ENCODE measurements at places on chromosomes 7 and 10.

GRCh38 chr7:158728911-158729645 is 24.5 kb upstream of the NCAPG2 start:
- DNase-seq: no peak

- no peak for DNase-seq
Measured at GRCh38 chr10:77391605-77392235, 245.9 kb downstream of the KCNMA1 start.

DNA sequence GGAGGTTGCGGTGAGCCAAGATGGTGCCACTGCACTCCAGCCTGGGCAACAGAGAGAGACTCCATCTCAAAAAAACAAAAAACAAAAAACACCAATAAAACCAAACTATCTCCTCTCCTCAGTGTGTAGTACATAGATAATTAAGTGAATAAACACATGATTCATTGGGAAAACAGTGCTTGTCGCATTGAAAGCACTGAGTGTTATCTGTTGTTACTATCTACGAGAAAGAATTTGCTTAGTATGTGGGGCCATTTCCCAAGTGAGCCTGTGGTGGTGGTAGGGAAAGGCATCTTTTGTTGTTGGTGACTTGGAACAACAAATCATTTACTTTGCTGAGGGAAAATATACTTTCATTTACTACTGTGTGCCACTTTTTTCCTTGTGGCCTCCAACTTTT is 42.6 kb downstream of the RSBN1L start:
- no peak for DNase-seq

DNA sequence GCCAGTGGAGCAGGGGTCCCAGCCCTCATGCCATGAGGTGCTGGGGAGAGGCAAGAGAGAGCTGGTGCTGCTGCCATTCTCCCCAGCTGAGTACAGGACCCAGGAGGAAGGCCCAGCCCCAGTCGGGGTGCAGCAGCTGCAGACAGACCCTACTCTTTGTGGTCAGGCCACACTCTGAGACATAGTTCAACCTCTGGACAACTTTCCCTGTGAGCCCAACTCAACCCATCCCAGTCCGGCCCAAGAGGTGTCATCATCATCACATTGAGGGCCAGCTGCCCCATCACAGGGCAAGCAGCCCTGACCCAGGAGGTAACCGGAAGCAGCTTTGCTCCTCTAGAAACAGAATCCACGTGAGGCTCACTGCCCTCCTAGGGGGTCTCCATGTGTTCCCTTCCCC is 133.8 kb upstream of the KCNMA1 start:
- DNase-seq: no peak

DNA sequence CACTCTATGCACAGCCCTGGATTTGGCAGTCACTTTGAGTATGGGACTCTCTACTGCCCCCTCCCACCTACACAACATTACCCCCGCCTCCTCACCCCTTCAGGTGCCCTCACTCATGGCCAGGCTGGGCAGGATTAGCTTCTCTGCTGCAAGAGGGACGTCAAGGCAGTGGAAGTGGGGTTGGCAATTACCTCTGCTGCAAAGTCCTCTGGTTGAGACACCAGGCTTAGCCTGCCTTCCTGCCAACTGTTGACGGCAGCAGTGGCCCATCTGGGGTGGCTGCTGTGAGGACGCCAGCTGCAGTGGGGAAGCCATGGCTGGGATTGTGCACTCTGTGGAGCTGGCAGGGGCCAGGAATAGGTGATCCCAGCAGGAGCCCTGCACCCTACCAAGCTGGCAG is 26.7 kb downstream of the SVIL start:
- DNase-seq: no peak

DNA sequence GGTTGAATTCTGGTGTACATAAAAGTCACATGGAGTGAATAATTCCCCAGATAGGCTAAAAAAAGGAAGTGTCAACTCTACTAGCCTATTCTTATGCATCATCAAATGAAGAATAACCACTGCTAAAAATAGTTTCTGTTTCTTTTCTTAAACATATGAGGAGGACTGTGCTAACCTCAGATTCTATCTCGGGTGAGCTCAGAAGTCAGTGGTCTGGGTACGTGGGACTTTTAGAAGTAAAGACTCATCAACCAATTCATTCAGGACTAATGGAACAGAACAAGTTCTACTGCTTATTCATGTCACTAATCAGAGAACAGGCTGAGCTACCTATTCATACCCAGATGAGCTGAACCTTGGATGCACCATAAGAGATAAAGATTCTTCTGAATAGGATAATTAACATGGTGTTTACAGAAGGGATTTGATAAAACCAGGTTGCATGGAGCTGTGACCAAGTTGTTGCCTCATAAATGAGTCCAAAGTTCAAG is 9.5 kb upstream of the ASAH2 start:
- DNase-seq: no peak

GRCh38 chr7:113158756-113159155 is 40.4 kb upstream of the SMIM30 start:
- DNase-seq: no peak

GRCh38 chr7:80807166-80807900 is 111.5 kb downstream of the SEMA3C start:
- no peak for DNase-seq

- DNase-seq: no peak
Measured at GRCh38 chr10:84135836-84136235, 3.5 kb upstream of the GHITM start.

- no peak for DNase-seq
Measured at GRCh38 chr7:156896388-156897022, 3.5 kb upstream of the LMBR1 start.

GRCh38 chr7:25134358-25135010 is 9.4 kb upstream of the CYCS start:
- no peak for DNase-seq

DNA sequence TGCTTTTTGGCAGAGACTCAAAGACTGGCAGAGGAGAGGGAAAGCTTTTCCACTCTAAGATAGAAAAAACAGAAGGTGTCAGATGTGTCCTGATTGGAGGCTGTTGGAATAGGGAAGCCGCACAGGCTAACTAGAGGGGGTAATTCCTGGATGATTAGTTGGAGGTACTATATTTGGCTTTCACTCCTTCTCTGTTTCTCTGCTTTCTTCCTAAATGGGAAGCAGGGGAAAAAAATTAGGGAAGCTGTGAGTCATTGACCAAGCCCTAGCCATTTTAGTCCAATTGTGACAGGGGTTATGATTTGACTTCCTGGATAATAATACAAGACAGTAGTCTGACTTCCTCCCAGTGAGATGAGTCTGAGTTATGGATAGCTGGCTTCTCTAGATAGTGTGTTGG is 475.2 kb upstream of the CELF2 start:
- no peak for DNase-seq

- no peak for DNase-seq
Measured at GRCh38 chr7:129169686-129170440, 18.6 kb upstream of the SMO start.

- DNase-seq: no peak
Measured at GRCh38 chr10:77597560-77597959, 40.0 kb downstream of the KCNMA1 start.

GRCh38 chr10:113340282-113340681 is 212.6 kb upstream of the HABP2 start:
- no peak for DNase-seq

GRCh38 chr7:441684-442421 is 77.8 kb downstream of the PDGFA start:
- no peak for DNase-seq

DNA sequence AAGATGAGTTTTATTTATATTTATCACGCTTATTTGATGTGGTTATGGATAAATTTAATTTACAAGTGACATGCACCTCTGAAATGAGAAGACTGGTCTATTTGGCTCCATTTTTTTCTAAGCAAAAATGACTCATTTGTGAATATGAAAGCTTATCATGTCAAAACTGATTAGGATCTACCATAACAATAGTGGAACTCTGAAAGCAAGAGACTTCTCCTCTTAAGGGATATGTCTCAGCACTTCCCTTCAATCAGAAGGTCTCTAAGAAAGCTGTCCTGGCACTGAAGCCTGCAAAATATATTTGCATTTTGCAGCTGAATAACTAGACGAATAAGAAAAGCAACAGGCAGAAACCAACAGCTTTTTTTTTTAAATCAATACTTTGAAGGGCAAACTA is 12.7 kb downstream of the FAS start:
- DNase-seq: no peak

DNA sequence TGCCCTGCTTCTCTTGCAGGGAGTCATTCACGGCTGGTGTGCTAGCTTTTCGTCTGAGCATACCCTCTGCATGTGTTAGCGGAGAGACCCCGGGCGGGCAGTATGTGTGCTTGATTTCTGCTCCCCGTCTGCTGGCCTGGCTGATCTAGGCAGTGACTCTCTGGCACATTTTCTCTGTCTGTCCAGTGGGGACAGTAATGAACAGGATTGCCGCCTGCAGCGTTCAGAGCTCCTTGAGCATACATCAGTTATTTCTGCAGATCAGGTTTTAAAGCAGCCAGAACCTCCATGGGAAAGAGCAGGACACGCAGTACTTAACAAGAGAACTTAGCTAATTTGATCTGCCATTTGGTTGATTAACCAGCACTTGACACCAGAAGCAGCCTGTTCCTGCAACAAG is 242.5 kb downstream of the CELF2 start:
- no peak for DNase-seq

DNA sequence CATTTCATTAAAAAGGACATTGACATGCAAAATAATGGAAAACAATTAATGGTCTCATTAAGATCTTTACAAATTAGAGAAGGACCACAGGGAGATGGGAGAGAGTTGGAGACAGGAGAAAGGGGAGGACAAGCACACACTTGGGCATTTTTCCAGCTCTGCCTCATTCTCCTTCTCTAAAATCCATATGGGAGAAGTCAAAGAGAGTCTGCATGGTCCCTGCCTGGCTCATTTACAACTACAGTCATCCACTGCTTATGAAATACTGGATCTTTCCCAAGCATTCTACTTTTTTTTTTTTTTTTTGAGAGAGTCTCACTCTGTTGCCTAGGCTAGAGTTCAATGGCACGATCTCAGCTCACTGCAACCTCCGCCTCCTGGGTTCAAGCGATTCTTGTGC is 518.9 kb upstream of the CELF2 start:
- no peak for DNase-seq

- no peak for DNase-seq
Measured at GRCh38 chr10:11680496-11680895, 61.7 kb upstream of the ECHDC3 start.

DNA sequence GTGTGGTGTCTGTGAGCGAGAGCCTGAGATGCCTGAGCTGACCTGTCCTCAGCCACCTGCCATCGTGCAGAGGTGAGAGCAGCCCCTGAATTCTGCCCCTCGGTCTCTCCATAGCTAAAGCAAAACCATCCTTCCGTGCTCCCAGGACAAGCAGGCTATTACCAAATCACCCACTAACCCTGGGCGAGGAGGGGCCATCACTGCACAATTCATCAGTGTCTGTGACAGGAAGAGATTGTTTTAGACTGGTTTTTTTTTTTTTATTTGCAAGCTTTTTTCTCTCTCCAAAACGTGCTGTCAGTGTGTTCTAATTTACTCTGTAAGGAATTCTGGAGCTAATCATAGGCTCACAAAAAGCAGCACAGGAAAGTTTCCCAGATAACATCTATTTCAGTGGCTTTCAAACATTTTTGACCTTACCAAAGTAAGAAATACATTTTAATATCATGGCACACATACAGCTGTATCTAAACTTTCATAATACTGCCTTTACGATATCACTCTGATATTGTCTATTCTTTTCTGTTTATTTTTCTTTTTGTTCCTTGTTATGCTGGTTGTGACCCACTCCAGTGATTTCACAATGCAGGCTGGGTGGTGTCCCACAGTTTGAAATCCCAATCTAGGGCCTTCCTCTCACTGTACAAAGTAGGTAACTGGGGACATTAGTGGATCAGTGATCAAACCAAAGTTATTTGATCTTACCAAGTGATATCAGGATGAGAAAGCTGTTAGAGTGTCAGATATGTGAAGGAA is 62.8 kb downstream of the EGFR start:
- no peak for DNase-seq

GRCh38 chr7:101832685-101833375 is 15.4 kb downstream of the CUX1 start:
- no peak for DNase-seq

GRCh38 chr7:127678947-127679346 is 27.0 kb downstream of the SND1 start:
- no peak for DNase-seq

- DNase-seq: no peak
Measured at GRCh38 chr7:77831481-77831880, 32.9 kb downstream of the PHTF2 start.

- no peak for DNase-seq
Measured at GRCh38 chr10:33817605-33818004, 483.1 kb upstream of the NRP1 start.

DNA sequence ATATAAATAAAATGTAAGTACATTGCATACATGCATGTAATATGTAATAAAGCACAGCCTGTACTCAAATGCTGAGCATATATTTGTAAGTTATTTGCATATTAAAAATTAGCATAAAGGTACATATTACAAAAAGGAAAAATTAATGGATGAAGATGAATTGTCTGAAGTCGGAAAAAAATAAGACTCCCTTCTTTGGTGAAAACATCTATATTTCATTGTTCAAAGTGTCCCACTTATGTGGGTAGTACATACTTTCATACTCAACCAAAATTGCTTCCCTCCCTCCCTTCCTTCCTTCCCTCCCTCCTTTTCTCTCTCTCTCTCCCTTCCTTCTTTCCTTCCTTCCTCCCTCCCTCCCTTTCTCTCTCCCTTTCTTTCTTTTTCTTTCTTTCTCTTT is 498.1 kb downstream of the MAGI2 start:
- DNase-seq: no peak

DNA sequence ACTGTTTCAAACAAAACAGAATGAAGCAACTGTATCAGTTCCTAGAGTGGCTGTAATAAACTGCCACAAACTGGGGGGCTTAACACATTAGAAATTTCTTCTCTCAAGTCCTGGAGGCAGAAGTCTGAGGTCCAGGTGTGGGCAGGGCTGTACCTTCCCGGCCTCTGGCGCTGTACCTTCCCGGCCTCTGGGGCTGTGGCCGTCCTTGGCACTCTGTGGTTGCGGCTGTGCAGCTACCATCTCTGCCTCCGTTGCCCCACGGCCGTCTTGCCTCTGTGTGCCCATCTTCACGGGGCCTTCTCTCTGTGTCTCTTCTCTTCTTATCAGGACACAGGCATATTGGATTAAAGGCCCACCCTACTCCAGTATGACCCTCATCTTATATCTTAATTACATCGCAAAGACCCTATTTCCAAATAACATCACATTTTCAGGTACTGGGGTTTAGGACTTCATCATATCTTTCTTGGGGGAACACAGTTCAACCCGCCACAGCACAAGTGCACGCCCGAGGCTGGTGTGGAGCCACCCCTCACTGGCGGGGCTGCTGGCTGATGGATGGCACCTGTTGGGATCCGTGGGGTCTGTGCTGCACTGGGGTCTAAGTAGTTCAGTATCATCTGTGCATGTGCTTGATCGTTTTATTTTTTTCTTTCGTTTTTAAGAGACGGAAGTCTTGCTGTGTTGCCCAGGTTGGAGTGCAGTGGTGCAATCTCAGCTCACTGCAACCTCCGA is 123.2 kb downstream of the ACTR3B start:
- no peak for DNase-seq

All from T follicular helper cell (primary cell).